Tibial nerve (tissue), 4 donors: ENCODE measurements at places on chromosomes 11 and 22. TPM values are rescaled to one million over a fixed set of nuclear protein-coding genes. Genes with fewer than 3 reads are reported as not detected.

- no peak for DNase-seq
Observed at GRCh38 chr11:5910540-5910939, 17.5 kb downstream of the OR52E5 start.

The FGF19 gene
- not detected for total RNA-seq

The TEX54 gene
- total RNA-seq = not detected

DNA sequence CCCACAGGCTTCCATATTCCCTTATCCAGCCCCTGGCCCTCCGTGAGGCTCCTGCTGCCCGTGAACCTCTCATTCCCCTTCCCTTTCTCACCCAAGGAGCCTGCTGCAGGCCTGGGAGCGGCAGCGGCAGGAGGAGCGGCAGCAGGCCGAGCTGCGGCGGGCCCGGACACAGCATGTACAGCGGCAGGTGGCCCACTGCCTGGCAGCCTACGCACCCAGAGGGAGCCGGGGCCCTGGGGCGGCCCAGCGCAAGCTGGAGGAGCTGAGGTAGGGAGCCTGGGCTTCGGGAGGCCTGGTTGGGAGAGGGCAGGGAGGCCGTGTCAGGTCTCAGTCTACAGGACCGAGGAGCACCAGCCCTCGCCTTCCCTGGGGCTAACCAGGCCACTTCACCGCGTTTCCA is 8.1 kb upstream of the SART1 start:
- no peak for DNase-seq

The TRIM22 gene
- 94.2 TPM for total RNA-seq
